ENCODE measurements at places on chromosomes 6 and 20. TPM values are rescaled to one million over a fixed set of nuclear protein-coding genes. Genes with fewer than 3 reads are reported as not detected.

DNA sequence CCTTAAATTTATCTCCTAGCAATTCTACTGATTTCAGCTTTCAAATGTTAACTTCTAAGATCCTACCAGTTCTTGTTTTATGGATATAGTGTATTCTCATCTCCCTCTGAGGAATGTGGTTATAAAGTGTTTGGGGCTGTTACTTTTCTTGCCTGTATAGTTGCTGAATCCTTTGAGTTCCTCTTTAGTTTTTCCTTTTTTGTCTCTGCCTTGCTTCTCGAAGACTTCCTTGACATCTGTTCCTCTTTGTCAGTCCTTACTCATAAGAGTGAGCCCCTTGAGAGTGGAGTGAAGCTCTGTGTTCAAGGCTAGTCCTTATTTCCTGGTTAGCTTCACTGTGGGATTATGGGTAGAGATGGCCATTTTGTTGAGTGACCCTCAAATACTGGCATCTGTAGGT, 84.6 kb downstream of the ELOVL4 start:
- no peak for DNase-seq

GRCh38 chr6:31622684-31623091, 2.2 kb downstream of the PRRC2A start:
- no peak for DNase-seq

DNA sequence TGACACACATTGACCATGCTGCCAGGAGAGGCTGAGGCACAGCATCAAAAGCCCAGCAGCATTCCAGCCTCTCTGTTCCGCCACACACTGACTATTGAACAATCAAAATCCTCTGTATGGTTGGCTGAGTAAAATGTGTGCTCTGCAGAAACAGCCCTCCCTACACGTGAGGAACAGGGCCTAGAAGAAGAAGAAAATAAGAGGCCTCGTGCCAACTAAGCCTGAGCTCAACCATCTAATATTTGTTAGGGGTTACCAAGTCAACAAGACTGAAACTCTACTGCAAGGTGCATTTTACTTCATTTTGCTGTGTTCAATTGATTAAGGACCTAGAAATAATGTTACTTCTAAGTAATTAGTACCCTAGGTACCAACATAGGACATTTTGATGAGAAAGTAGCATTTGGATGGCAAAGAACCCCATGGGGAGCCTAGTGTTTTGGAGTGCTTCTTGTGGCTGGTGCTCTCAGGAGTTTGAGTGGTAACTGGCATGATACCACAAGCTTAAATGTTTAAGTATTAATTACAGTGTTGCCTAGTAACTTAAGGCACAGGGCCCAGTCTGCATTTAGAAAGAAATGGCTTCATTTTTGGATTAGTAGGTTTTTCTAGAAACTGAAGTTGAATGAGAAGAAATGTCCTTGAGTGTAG, 146.6 kb upstream of the PLN start:
- no peak for DNase-seq

- peak; percentile 29 for DNase-seq
These were observed 141.5 kb upstream of the PDE10A start for GRCh38 chr6:165804331-165805066.

GRCh38 chr6:53752440-53752839, 42.4 kb upstream of the LRRC1 start:
- DNase-seq: no peak

DNA sequence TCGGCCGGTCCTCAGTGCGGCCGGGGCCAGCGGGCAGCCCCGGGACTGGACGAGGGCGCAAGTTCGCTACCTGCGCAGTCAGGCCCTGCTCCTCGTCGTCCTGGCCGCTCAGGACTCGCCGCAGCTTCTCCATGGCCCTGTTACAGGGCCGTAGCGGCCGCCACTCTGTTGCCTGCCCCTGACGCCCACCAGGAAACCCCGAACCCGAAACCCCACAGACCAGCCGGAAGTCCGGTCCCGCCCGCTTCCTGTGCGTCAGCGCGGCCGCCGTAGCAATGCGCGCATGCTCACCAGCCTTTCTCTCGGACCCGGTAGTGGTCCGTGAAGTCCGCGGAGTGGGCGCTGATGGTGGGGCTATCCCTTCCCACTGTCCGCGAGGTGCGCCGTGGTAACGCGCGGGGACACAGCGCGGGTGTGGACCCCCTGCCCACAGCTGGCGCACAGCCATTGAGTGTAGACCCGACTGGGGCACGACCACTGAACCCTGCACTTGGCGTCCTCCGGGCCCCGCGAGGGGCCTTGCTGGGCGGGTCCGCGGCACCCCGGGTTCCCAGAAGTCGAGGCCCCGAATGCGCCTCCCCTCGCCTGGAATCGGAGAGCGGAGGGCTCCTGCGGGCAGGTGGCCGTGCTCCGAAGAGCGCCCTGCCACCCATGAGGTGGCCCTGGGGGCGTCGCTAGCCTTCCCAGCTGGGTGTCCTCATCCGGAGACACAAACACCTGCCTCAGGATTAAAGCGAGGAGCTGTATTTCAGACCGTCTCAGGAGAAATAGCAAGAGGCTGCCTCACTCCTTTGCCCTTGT, at the start of gene SFT2D1:
SFT2D1 (minus strand) TSS at position 197 of the 801 bp plus-strand sequence; CDS start at position 133, 64 bp downstream.
- DNase-seq: peak; percentile 91

DNA sequence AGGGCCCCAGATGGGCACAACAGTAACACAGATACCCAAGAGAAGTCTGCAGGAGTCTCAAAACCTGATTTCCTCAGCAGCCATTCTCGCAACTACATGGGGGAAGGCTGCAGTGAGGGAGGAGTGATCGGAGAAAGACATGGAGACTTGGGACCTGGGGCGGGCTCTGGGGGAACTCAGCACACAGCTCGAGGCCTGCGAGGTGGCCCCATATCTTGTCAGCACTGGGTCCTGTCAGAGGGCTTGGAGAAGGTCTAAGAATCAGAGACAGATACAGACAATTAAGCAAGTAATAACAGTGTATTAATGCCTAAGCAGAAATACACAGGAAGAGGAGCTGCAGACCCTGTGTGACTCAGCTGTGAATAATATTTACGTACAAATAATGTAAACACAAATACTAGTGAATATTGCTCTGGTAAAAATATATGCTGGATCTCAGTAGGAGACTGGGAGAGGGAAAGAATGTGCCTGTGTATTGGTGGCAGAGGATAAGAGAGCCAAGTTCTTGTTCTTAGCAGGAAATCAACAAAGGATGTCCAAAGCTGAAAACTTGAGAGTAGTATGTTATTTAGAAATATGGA, 336.2 kb downstream of the ZFAND3 start:
- DNase-seq: no peak

DNA sequence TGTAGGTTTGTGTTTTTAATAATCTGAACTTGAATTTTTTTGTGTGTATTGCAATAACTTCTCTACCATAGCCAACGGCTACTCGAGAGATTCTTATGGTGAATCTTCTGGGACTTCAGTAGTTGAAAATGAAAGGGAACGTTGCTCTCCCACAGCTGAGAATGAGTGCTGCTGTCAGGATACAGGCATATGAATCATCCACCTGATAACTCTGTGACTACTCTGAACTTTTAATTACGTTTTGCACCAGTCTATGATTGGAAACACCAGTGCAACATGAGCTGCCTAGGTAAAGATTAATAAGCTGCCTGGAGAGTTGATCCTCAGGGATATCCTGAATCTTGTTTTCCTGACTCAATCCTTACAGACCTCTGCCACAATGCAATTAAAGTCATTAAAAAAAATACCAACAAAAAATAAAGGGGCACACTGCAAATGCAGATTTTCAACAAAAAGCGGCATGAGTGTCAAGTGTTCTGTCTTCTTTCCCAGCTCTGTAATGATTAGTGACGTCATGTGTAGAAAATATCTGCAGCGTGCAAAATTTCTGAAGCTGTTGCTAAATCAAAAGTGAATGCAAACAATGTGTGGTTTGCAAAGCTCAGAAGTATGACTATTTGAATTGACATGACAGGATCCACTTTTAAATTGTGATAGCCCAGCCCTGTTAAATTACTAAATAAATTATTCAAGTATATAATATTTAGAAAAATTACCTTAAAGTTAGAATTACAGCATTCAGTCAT, 432.2 kb downstream of the HTR1B start:
- DNase-seq: no peak

GRCh38 chr20:50678169-50678898, 13.0 kb downstream of the RIPOR3 start:
- DNase-seq: peak; percentile 53

DNA sequence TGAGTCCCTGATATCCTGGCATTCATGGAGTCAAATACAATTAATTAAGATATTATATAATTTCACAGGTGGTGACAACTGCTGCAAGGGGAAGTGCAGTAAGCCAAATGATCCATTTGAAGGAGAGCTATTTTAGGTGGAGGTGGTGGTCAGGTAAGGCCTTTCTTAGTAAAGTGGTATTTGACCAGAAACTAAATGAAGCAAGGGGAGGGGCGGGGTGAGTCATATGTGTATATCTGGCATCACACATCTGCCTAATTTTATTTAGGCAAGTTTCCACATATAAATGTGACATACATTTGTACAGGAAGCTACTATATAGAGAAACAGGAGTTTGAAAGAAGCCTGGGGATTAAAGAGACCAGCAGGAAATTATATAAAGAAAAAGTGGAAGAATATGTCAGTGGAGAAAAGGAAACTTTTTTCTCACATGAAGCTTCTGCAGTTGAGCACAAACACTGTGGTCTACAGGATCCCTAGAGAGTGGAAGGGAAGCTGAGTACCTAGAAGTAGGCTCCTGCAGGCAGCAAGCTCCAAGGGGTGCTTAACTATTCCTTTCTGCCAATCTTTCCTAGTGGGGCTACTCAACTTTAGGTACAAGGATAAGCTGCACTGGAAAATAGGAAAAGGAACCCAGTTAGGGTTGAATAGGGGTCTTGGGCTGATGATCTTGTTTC, 99.6 kb downstream of the OGFRL1 start:
- no peak for DNase-seq

- DNase-seq: no peak
These were observed 73.6 kb upstream of the TCF21 start for GRCh38 chr6:133815313-133815712.

Gene OR12D2
- polyA plus RNA-seq: not detected

Gene WFDC13
- polyA plus RNA-seq: not detected

Gene SCGN
- polyA plus RNA-seq: 0.73 TPM

Gene PRSS35
- 6.9 TPM for polyA plus RNA-seq

Gene C20orf144
- 128 TPM for polyA plus RNA-seq

Gene GSTA5
- not detected for polyA plus RNA-seq

Gene ACOT13
- polyA plus RNA-seq: 67.7 TPM

Gene CRISP3
- polyA plus RNA-seq: not detected
